Left ventricle myocardium superior (tissue), 1 donor: ENCODE measurements at places on chromosomes 5 and 9. TPM values are rescaled to one million over a fixed set of nuclear protein-coding genes. Genes with fewer than 3 reads are reported as not detected.
A peak's percentile ranks its signal among the peaks of the same experiment; 100 is the strongest.

GRCh38 chr9:8437876-8438275 is 638.3 kb upstream of the DMAC1 start:
- no peak for DNase-seq

- DNase-seq = no peak
These were observed 5.7 kb downstream of the LHX2 start for GRCh38 chr9:124017051-124017928.

DNA sequence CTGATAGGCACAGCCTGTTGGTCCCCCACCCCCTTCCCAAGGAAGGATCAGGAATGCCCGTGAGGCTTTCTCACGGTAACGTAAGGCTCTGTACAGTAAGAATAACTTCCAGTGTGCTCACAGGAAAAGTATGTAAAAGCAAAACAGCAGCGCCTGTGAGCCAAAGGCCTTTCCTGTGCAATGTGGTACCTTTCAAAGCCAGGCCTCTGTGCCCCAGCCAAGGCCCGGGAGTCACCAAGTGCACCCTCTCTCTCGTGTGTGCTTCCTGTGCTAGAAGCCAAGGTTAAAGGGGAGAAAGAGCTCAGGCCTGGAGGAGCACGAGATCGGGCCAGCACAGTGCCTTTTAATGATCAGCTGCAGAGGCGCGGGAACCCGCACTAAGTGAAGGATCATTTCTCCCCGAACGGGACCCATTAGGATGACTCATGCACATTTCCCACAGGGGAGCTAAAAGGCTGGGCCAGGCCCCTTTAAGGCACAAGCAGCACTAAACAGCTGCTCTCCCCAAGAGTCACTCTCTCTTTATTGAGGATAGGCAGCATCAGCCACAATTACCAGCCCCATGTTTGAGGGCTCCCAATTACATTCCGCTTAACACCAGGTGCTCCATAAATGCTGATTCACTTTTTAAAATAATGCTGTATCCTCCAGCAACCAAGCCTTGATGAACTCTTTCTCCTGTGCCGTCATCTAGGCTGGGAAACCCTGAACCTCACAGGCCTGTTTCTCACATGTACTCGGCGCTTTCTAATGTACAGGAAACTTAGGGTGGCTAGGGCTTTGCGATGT is 42.8 kb downstream of the SHB start:
- DNase-seq = peak; percentile 70

The WASHC1 gene
- 14.0 TPM for total RNA-seq

The LCN2 gene
- total RNA-seq = 0.32 TPM

The C9orf50 gene
- total RNA-seq = not detected

- DNase-seq = no peak
These were observed 36.3 kb upstream of the BASP1 start for GRCh38 chr5:17180864-17181723.

DNA sequence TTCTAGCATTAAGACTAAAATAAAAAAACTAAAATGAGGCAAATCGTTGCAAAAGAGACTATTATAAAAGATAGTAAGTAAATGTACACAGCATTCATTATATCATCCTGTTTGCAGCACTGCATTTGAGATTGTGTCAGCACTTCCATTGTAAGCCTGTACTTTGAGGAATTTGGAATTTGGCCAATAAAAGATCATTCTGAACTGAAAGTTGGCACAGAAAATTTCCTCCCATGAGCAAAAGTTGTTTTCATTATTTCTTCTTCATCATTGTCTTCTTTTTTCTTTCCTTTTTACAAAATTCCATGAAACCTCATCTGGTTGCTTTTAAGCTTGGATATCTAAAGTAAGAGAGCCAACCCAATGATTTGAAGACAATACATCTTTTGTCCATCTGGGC is 199.3 kb upstream of the ADAMTSL1 start:
- DNase-seq = no peak

DNA sequence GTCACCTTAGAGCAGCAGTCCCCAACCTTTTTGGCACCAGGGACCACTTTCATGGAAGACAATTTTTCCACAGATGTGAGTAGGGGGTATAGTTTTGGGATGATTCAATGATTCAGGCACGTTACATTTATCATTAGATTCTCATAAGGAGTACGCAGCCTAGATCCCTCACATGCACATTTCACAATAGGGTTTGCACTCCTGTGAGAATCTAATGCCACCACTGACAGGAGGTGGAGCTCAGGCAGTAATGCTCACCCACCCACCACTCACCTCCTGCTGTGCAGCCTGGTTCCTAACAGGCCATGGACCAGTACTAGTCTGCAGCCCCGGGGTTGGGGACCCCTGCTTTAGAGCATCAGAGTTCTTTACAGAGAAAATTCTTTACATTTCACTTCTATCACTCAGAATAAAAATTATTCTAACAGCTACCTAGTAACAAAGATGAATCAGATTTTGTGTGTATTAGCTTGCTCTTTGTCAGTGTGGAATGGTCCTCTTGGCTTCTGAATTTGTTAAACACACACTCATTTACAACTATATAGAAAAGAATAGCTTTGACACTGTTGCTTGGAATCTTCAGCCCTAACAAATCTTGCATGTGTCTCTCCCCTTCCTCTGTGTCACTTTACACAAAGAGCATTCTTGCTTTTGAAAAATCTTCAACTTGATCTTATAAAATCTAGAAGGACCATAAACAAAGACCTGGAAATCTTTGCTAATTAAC is 438.6 kb downstream of the BNC2 start:
- no peak for DNase-seq
